Caco-2 (cell line): ENCODE measurements at places on chromosomes 2 and 18. TPM values are rescaled to one million over a fixed set of nuclear protein-coding genes. Genes with fewer than 3 reads are reported as not detected.

AQP12B gene
- total RNA-seq = not detected in 2 replicates

SERPINB7 gene
- not detected in 2 replicates for total RNA-seq

HOXD3 gene
- total RNA-seq = 1.2 and 1.5 TPM in 2 replicates

NTSR2 gene
- total RNA-seq = not detected in 2 replicates

RBFA gene
- total RNA-seq = 19.2 and 19.3 TPM in 2 replicates

PLCL1 gene
- 1.6 TPM in 2 replicates for total RNA-seq

HTR2B gene
- total RNA-seq = not detected in 2 replicates

SKA1 gene
- total RNA-seq = 31.3 and 32.4 TPM in 2 replicates

DNA sequence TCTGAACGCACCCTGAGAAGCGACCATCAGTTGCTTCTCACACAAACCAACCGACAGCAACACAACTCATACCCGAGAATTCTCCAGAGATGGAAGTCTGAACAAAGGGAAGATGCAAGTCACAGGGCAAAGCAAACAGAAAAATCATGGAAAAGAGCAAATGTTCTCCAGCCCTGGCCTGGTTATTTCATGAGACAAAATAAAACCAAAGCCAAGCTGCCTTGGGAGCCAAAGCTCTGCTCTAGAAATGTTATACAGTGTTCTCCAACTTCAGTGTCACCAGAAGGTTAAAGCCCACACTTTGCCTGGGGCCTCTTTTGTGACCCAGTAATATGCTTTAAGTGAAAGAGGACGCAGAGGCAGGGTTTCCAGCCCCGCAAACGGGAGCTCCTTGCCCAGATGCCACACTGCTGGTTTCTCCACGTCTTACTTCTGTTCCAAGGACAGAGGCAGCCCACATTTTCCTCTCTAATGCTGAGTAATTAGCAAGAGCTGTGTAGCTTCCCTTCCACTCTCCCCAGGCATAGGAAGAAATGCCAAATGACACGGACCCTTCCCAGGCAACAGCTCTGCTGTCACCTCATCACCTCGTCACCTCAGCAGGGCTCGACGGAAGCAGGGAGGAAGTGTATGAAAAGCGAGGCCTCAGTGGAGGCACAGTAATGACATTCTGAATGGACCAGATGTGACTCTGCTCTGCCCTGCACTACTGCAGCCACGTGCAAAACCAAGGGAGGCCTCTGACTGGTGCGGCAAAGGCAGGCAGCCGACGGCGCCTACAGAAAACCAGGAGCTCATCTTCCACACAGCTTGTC is 64.7 kb downstream of the FBXO15 start:
- no peak for DNase-seq

DNA sequence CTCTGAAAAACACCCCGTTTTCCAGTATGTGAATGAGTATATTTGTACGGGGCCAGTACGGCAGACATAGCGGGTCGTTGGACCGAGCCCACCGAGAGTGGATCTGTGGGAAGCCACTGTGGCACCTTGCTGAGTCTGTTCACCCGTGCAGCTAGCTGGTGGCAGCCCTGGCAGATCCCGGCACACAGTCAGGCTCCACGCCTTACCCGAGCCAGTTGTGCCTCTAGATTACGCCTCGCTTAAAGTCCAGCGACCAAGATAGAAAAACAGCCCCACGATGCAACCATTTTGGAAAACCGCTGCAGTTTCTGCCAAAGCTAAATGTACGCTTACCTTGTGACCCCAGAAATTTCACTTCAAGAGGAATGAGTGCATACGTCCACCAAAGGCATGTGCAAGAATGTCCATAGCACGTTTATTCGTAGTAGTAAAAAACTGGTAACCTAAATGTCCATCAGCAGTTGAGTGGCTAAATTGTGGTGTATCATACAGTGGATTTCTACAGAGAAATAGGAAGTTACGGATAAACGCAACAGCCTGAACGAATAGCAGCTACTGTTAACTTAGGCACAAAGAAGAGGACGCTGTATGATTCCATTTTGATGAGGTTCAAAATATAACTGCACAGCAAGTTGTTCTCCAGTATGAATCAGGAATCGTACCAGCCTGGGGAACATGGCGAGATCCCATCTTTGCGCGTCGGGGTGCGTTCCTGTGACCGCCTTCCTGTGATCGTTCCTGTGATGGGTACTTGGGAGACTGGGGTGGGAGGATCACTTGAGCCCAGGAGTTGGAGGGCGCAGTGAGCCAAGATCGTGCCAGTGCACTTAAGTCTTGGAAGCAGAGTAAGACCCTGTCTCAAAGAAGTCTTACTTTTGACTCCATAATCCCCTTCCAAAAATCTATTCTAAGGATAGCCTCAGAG is 688 bp upstream of the WDR33 start:
- no peak for DNase-seq

DNA sequence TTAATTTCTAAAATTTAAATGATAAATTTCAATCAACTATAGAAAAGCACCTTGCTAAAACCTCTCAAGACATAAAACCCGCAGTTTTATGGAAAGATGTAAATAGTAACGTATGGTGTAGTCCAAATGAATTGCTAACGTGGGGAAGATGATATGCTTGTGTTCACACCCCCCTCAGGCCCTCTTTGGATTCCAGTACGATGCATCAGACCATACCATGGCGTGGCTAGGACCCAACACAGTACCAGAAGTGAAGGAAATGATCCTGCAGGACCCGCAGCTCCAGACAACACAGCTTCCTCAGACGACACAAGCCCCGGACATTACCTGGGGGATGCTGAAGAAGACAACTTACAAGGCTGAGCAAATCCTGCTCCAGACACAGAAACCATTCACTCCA is 60.1 kb upstream of the DYSF start:
- DNase-seq = no peak

GRCh38 chr2:16478434-16479210 is 187.0 kb downstream of the CYRIA start:
- no peak for DNase-seq

- no peak for DNase-seq
These were observed 555.5 kb downstream of the PIK3C3 start for GRCh38 chr18:42510540-42510939.

DNA sequence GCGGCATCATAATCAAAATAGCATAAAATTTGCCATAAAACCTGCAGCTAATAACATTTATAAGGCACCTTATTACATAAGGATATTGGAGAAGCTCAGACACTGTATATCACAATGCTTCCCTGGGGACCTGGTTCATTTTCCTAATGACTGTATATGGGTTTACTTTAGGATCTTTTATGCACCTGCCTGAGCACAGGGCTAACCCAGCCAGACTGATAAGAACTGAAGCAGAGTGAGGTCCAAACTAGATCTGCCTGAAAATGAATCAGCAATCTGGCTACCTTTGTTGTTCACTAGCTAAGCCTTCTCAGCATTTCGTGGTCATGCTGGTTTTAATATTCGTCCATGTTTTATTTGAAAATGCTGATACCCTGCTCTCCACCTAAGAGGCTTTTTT is 1922.3 kb upstream of the CELF4 start:
- no peak for DNase-seq

- no peak for DNase-seq
These were observed 10.9 kb downstream of the SERPINB12 start for GRCh38 chr18:63553081-63553480.

- DNase-seq = no peak
These were observed 2.0 kb downstream of the PXDN start for GRCh38 chr2:1742301-1742680.

DNA sequence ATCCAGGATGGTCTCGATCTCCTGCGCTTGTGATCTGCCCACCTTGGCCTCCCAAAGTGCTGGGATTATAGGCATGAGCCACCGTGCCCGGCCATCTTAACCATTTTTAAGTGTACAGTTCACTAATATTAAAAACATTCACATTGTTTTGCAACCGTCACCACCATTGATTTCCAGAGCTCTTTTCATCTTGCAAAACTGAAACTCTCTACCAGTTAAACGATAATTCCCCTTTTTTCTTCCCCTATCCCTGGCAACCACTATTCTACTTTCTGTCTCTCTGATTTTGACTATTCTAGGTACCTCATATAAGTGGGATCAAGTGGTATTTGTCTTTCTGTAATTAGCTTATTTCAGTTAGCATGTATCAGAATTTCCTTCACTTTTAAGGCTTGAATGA is 16.8 kb upstream of the NEUROD1 start:
- DNase-seq = no peak

- DNase-seq = no peak
These were observed 393.0 kb downstream of the NBAS start for GRCh38 chr2:15168116-15168515.

DNA sequence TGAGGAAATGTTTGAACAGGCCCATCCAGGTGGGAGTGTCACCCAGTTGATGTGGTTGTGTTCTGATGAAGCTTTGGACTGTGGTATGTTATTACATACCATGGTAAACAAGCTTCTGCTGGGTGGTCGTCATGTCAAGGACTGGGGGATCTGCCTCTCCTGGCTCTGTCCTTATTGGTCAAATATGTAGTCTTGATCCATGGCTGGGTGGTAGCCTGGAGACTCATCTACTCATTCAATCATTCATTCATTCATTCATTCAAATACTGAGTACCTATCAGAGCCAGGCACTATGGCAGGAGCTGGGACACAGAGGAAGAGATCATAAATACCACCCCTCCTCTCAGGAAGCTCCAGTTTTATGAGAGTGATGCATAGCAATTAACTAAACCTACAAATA is 60.8 kb downstream of the TACR1 start:
- no peak for DNase-seq

DNA sequence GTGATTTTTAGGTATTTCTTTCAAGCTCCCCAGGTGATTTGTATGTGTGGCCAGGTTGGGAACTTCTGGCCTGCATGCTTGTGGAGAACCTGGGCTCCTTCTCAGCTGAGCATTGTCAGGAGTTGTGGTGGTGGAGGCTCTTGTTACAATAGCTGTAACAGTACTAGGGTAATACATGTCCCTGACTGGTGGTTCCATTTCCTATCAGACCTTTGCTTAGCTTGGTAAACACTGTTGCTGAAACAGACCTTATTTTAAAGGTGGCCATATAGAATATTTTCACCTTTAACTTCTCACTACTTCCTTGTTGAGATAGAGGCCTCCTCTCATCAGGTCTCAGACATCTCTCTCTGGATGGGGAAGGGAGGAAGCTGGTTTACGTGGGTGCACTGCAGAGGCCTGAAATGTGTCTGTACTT is 79.2 kb downstream of the SETBP1 start:
- DNase-seq = no peak

GRCh38 chr2:157691131-157691530 is 62.5 kb upstream of the ACVR1C start:
- DNase-seq = no peak

GRCh38 chr2:162424816-162425215 is 80.9 kb downstream of the GCA start:
- DNase-seq = no peak

- DNase-seq = no peak
These were observed 97.1 kb downstream of the MAPK4 start for GRCh38 chr18:50656841-50657470.

DNA sequence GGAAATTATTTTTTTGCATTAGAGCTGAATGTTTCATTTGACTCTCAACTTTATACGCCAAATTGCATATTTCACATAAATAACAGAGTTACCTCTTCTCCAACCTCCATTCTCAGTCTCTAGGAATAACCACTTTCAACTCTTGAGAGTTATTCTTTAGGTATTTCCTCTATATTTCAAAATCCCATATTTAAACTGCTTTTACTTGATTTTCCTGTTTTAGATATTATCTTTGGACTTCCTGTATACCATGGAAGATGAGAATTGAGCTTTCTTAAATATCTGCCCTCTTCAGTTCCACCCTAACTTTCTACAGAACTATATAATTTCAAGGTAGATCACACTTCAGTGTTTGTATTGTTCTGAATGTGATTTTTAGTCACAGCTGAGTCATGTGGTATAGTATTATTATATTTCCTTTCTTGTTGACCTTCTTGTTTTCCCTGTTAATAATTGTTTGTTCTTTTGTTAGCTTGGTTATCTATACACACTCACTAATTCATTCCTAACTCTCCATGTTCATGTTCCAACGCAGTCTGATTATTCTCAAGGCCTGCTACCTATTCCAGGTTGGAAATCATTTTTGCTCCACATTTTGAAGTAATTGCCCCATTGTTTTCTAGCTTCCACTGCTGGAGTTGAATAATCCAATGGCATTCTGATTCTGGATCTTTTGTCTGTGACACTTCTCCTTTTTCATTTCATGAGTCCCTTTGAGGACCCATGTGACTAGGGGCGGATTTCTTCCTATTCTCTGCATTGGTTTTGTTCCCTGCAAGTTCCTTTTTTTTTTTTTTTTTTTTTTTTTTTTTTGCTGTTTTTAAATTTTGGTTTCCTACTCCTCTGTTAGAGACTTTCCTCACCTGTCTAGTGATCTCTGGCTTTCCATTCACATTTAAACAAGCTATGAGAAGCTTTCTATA is 156.8 kb upstream of the RBMS1 start:
- no peak for DNase-seq

GRCh38 chr2:73043929-73044832 is 27.3 kb downstream of the SFXN5 start:
- DNase-seq = no peak

DNA sequence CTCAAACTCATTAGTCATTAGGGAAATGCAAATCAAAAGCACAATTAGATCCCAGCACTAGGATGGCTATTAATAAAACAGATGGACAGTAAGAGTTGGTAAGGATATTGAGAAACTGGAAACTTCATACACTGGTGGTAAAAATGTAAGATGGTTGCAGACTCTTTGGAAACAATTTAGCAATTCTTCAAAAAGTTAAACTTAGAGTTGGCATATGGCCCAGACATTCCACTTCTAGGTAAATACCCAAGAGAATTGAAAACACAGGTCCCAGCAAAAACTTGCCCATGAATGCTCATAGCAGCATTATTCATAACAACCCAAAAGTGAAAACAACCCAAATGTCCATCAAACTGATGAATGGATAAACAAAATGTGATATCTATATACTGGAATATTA is 84.9 kb upstream of the ZFP36L2 start:
- no peak for DNase-seq
